Umbilical cord (tissue), 2 donors: ENCODE measurements at places on chromosomes 16 and 17. TPM values are rescaled to one million over a fixed set of nuclear protein-coding genes. Genes with fewer than 3 reads are reported as not detected.

- peak; percentile 23 for DNase-seq
These were observed 13.0 kb downstream of the RARA start for GRCh38 chr17:40321961-40322357.

DNA sequence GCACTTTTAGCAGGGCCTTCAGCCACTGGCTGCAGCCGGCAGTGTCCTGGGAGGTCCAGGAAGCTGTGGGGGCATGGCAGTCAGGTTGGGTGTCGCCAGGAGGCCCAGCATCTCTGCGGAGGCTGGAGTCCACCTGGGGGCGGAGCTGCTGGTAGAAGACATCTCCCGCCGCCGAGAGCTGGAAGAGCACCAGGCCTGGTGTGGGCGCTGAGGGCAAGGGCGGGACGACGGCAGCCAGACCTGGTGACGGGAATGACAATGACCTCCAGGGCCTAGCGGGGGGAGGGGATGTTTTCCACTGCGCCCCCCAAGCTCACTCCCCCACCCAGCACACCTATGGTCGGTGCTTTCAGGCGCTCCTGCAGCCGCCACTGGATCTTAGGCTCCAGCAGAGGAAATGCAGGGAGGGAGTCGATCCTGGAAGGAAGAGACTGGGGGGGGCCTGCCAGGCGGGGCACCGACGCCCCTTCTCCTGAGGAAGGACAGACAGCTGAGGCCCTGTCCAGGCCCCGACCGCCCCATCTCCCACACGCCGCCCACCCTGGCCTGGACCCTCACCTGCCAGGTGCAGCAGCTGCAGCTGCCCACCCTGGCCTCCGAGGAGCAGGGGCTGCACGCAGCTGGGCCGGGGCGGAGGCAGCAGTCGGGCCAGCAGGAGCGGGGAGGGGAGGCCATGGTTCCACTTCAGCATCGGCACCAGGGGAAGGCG is 7.1 kb downstream of the TAF1C start:
- no peak for DNase-seq

DNA sequence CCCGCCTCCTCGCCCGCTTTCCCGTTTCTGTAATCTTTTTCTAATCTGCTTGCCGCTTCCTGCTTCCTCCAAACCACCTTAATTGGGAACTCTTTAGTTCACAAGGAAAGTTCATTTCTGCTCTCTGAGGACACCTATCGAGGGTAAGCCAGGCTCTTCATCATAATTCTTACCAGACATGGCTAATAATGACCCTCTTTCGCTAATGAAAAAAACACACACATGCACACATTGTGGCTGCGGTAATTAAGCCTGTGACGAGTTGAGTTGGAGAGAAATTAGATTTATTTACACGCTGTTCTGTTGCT is 100.6 kb downstream of the ZNF423 start:
- DNase-seq = peak; percentile 71

DNA sequence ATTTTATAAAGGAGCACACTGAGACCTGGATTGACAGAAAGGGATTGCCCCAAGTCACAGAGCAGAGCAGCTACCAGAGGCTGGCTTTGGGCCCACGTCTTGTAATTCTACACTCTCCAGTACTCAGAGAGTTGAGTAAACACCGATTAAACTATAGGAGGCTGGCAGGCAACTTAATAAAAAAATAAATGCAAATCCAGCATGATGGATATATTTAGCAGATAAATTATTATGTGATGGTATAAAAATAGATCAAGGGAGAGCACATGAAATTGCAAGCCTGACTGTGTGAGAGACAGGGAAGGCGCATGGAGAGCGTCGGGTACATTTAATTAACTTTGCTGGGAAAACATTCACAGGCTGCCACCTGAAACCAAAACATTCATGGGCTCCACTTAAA is 87.7 kb upstream of the CCL2 start:
- DNase-seq = no peak

- DNase-seq = no peak
These were observed 5.0 kb downstream of the SGCA start for GRCh38 chr17:50170662-50171370.

DNA sequence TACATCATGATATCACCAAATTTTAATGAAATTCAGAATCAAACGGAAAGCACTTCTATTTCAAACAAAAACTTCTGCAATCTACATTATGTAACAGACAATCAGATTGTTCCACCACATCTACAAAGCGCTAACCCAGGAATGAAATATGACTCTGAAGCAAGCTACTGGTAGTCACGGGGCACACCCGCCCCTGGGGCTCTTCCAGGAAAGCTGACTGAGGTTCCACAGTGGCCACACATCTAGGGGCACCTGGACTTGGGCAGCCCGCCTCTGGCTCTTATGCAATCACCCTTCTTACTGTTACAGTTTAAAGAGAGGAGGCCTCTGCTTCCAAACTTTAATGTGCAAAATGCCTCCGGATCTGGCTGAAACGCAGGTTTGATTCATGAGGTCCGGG is 27.5 kb downstream of the ZCCHC14 start:
- DNase-seq = peak; percentile 55

DNA sequence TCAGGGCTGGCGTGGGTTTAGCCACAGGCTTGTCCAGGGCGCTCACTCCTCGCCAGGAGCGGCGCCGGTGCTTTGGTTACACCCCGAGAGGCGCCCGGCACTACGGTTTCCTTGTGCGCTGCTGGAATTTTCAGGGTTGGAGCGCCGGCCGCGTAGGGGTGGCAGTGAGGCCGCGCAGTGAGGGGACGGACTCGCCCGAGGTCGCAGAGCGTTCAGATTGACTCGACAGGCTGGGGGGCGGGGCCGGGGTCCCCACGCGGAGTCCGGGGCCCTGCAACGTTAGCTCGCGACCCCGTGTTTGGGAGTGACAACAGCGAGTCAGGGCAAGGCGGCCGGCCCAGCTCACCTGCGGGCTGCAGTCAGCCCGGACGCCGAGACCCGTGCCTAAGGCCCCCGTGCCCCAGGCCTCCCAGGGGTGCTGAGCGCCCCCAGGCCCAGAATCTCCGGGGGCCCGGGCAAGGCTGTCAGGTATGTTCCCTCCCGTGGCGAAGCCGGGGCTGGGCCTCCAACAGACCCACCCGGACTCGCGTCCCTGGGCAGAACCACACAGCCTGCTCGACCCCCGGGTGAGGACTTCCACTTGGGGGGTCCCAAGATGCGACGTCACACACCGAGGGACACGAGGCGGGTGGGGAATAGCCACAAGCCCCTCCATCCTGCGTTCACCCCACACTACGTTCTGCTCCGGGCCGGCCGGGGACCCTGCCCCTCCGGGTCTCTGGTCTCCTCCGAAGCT is 1.3 kb upstream of the ACTG1 start:
- DNase-seq = peak; percentile 77

- DNase-seq = peak; percentile 86
These were observed 85.0 kb upstream of the MYOCD start for GRCh38 chr17:12580640-12581039.

DNA sequence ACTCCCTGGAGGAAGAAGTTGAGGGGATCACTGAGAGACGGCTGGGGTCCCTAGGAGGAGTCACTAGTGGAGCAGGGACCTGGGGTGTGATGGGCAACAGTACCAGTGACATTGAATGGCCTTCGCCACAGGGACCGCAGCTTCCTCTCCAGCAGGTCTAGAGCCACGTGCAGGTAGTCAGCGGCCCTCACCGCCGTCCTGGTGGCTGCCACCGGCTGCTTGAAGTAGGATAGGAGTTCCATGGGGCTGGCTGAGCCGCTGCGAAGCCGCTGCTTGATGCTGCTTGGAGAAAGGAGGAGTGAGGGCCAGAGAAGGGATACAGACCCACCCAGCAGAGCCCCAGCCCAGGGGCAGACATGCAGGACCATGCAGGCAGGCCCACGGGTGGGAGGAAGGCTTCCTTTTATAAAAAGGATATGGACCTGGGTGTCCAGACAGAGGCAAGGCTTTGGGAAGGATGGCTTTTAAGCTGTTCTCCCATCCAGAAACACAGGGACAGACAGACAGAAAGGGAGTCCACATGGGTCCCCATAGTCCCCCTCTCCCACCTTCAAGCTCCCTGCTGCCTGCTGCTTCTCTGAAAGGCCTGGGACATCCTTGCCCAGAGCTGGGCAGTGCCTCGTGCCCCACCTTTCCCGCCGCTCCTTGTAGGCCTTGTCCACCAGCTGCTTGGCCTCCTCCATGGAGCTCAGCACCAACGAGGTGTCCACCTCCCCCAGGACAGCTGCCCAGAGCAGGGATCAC is 827 bp downstream of the MPO start:
- no peak for DNase-seq

DNA sequence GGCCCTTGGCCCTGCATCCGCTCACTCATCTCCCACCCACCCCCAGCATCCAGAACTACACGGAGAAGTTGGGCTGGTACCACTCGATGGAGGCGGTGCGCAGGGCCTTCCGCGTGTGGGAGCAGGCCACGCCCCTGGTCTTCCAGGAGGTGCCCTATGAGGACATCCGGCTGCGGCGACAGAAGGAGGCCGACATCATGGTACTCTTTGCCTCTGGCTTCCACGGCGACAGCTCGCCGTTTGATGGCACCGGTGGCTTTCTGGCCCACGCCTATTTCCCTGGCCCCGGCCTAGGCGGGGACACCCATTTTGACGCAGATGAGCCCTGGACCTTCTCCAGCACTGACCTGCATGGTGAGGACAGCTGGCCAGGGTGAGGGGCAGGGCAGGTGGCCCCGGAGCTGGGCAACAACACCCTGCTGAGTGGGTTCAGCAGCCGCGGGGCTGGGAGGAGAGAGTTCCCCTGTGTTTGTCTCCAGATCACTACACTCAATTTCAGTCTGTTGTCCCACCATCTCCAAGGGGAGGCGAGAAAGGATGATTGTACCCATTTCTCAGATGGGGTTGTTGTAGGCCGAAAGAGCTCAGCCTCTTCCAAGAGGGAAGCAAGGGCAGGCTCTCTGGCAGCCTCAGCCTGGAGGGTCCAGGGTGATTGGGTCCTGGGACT is 14.4 kb downstream of the MMP15 start:
- no peak for DNase-seq

DNA sequence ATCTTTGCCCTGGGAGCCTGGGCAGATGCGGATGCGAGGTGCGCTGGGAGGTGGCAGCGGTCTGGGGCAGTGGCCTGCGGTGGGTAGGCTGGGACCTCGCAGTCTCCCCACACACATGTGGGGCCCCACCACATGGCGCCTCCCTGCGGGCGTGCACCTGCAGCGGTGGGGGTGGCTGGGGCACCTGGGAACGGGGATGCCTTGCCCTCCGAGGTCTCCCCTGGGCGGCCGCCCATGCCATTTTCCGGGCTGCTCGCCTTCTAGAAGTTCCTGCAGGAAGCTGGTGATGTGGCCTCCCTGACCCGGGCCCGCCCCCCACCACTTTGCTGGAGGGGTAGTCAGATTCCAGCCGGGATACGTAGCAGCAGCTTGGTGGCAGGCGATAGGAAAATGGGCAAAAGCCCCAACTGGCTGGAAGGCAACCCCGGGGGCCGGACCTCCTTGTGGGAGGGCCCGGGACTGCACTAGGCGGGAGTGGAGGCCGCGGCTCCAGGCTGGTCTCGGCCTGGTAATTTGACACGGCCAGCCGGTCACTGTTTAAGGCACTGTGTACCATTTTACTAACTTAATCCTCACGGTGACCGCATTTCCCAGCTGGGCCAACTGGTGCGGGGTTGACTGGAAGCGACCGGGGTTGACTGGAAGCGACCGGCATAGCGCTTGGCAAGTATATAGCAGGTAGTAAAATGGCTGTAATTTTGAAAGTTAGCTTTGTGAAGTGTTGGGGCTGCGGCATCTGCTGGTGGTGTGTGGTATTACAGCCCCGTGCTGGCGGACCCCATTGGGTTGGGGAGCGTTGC is 38.5 kb downstream of the IGF2BP1 start:
- DNase-seq = peak; percentile 31

DNA sequence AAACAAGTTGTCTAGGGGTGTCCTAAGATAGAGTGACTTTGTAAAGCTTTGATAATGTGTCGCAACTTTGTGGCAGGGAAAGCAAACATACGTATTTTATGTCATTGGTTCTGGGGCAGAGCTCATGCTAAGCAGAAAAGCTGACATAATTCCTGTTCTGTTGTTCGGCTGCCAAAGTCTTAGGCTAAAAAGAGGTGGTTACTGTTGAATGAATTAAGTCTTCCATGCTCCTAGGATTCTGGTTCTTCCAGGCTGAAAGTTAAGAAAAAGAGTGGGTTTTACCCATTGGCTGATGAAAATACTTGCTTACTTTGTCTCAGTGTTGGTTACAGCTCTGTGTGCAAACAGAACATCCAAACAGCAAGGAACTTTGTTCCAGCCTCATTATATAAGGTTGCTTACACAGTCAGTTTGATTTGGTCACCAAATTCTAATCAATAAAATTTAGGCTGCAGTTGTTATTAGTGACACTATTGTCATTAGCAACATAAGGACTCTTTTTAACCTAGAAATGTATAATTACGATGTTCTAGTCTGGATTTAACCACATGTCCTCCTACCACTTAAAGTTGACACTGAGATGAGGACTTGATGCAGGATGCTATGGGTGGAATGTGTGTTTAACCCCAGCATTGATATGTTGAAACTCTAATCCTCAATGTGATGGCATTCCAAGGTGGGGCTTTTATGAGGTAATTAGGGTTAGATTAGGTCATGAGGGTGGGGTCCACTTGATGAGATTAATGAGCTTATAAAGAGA is 114.0 kb upstream of the GOT2 start:
- DNase-seq = peak; percentile 53

GRCh38 chr16:71472051-71472450 is 10.0 kb upstream of the ZNF23 start:
- DNase-seq = no peak

GRCh38 chr16:86216591-86216990 is 293.7 kb upstream of the FOXF1 start:
- no peak for DNase-seq

- DNase-seq = peak; percentile 5
These were observed 90.0 kb downstream of the FOXL1 start for GRCh38 chr16:86668136-86668910.

DNA sequence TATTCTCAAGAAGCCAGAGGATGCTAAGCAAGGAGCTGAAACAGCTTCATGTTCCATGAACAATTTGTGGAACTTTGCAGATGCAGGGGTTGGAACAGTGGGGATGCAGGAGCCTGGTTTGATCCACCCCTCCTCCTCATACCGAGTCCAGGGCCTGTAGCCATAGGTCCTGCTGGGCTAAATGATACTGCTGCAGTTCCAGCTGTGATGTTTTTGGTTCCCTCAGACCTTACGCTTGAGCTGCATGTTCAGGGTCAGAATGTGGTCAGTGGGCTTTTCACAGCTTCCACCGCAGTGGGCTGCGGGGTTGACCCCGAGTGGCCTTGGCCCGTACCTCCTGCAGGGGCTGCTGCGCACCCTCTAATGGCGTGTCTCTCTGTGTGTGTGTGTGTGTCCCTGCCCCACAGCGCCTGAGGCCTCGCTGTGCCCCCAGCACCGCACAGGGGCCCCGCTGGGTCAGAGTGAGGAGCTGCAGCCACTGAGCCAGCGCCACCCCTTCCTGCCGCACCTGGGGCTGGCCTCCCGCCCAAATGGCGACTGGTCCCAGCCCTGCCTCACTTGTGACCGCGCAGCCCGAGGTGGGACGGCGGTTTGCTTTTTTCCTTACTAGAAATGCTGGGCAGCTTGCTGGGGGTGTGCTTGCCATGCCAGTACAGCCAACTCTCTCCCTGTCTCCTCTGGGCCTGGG is 48.2 kb downstream of the EPN2 start:
- no peak for DNase-seq

The CDRT15 gene
- not detected for total RNA-seq

The CLEC19A gene
- 2.9 TPM for total RNA-seq

The MPP2 gene
- 5.5 TPM for total RNA-seq

The UTP4 gene
- total RNA-seq = 13.7 TPM

The ABCC3 gene
- total RNA-seq = 16.9 TPM

The ANKRD40CL gene
- 2.9 TPM for total RNA-seq

The ZFHX3 gene
- 26.7 TPM for total RNA-seq

The SYNGR3 gene
- total RNA-seq = 2.4 TPM

The OTOP2 gene
- 0.72 TPM for total RNA-seq

The IKZF3 gene
- total RNA-seq = 3.4 TPM

The KRTAP4-6 gene
- 1.2 TPM for total RNA-seq

The NOTUM gene
- not detected for total RNA-seq

The VASN gene
- 57.3 TPM for total RNA-seq
